ENCODE measurements at places on chromosomes 1 and 21. TPM values are rescaled to one million over a fixed set of nuclear protein-coding genes. Genes with fewer than 3 reads are reported as not detected.

- no peak for DNase-seq
These were observed 244.4 kb upstream of the C1orf174 start for GRCh38 chr1:4144349-4144971.

GRCh38 chr1:3359351-3359750 is 95.1 kb upstream of the ARHGEF16 start:
- no peak for DNase-seq

- DNase-seq = no peak
These were observed 63.7 kb downstream of the SLX9 start for GRCh38 chr21:45003331-45004058.

DNA sequence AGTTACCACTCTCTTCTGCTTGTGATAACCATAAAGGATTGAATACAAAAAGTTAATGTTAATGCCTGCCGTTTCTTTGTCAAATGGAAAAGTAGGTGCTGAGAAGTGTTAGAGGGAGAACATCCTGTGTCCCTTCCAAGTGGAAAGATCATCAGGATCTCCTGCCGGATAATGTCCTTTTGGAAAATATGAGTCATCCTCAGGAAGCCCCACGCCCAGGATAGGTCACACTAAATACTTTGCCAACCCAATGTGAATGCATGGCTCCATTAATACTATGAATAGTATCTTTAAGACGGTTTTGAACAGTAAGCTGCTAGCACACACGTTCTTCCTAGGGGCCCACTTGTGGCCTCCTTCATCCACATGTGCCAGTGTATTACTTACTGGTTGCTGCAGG is 279.5 kb downstream of the ZNF326 start:
- no peak for DNase-seq

DNA sequence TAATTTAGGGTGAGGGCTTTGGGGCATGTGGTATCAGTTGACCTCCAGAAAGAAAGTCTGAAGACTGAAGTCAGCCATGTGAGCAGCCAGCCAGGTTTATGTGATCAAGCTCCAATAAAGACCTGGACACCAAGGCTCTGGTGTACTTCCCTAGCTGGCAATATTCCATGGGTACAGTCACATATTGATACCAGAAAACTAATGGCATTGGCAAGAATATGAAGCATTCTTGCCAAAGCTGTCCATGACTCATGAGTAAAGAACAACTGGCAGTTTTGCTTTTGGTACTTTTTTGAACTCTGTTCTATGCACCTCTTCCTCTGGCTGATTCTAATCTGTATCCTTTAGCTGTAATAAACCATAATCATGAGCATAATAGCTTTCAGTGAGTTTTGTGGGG is 415.3 kb upstream of the CAMK1G start:
- no peak for DNase-seq

GRCh38 chr1:35807614-35808449 is at the start of gene AGO4:
Gene AGO4, plus strand, starts transcription at chr1:35808016. Its CDS starts 401 bp downstream, at chr1:35808417.
- DNase-seq = no peak

DNA sequence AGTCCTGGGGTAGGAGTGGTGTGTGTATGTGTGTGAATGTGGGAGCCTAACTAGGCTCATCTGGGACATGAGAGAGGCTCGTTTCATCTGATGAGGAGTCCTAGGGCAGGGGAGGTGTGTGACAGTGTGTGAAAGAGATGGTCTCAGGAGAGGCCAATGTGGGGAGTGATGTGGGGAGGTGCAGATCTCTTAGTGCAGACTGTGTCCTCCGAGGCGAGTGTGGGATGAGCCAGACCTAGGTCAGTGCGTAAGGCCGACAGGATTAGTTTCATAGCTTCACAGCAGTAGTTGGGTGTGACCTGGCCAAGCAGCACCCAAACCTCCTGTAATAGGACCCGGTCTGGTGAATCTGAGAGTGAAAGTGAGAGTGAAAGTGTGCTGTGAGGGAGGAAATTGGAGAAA is 94.7 kb downstream of the LIPI start:
- no peak for DNase-seq

- no peak for DNase-seq
These were observed 14.7 kb downstream of the WNT3A start for GRCh38 chr1:228021355-228022030.

DNA sequence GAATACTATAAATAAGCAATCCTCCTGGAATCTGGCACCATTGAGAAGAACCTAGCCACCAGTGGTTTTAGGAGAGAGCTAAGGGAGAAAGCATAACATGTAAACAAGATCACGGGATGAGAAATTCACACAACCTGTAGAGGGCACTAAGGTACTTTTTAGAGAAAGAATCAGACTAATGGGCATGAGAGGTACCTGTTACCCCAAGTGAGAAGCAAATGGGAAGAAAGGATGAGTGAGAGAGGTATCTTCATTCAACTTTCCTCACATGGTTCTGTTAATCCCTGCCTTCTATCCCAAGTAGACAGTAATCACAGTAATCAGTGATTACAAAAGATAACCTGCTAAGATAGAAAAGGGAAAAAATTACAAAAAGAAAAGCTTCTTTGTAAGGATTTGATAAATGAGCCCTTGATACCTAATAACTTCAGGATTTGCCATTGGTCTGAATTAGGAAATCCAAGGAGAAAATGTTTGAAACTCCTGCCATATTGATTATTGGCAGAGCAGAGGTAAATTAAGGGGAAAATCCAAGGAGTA is 251.1 kb upstream of the ADGRL2 start:
- no peak for DNase-seq

DNA sequence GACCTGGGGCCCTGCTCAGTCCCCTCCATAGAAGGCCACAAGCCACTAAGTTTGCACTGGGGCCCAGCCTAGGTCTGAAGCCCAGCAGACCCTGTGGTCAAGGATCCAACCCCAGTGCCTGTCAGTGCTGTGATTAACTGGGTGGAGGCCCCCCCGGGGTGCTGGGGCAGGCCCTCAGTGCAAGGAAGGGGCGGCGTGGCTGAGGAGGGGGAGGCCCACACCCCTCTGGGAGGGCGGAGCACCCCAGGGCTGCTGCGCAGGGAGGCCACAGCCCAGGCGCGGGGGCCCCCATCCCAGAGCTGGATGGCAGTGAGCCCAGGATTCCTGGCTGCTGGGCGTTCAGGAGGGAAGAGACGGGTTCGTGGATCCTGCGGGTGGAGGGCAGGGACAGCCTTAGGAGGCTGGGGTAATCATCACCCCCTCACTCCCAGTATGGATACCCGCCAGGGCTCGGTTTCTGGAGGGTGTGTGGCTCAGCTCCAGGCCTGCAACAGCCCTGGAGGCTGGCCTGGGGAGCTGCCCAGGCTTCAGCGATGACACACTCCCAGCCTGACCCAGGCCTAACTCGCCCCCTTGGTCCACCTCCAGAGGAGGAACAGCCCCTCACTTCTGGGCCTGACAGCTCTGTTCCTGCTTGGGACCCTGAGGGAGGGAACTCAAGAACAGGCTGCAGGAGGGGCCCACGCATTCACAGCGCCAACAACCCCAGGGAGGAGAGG is 890 bp downstream of the GJC2 start:
- peak; percentile 63 for DNase-seq

The KCNK2 gene
- total RNA-seq = 3.3 TPM

DNA sequence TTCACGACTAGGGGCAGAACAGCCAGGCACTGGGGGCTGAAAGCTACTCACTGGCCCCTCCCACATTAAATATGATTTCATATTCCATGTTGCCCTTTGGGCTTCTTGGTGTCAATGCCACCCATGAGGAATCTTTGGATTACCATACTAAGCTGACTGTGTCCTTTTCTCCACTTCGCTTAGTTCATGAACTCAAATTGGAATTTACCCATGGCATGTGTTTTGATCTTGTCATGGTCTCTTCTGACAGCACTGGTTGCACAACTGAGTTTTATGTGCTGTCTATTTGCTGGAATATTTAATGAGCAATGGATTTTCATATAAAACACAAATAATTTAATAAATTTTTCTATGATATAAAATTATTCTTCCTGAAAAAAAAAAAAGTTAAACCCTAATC is 59.2 kb downstream of the SERBP1 start:
- no peak for DNase-seq

GRCh38 chr1:177793900-177794299 is 176.0 kb downstream of the SEC16B start:
- DNase-seq = no peak

The HSD3B1 gene
- total RNA-seq = not detected
